GM20000 (cell line): ENCODE measurements at places on chromosomes 7 and 10.

- no peak for DNase-seq
Observed at GRCh38 chr10:15661574-15661973, 58.1 kb downstream of the ITGA8 start.

DNA sequence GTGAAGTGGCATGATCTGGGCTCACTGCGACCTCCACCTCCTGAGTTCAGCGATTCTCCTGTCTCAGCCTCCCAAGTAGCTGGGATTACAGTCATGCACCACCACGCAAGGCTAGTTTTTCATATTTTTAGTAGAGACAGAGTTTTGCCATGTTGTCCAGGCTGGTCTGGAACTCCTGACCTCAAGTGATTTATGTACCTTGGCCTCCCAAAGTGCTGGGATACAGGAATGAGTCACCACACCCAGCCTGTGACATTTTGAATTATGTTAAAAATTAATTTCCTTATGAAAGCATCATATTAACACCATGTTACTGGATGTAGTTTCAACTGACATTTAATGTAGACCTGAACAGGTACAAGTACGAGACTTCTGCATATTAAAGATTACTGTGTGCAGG lies 24.3 kb downstream of the ABCB4 start:
- no peak for DNase-seq

GRCh38 chr7:101519324-101520023 lies 109.6 kb downstream of the MYL10 start:
- no peak for DNase-seq

GRCh38 chr10:103843045-103843444 lies 12.3 kb downstream of the SH3PXD2A start:
- DNase-seq = no peak

DNA sequence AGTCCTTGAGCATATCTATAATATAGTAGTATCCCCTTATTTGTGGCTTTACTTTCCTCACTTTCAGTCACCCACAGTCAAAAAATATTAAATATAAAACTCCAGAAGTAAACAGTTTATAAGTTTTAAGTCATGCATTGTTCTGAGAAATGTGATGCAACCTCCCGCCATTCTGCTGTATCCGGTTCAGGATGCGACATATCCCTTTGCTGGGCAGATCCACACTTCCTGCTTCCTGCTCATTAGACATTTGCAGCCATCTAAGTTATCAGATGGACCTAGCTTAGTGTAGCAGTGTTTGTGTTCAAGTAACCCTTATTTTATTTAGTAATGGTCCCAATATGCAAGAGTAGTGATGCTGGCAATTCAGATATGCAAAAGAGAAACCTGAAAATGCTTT lies 38.9 kb upstream of the BMS1 start:
- no peak for DNase-seq

- no peak for DNase-seq
Observed at GRCh38 chr7:113321201-113321600, 202.8 kb upstream of the SMIM30 start.

GRCh38 chr7:151830121-151830830 lies 46.6 kb downstream of the PRKAG2 start:
- DNase-seq = no peak

GRCh38 chr10:22598478-22598877 lies 115.9 kb downstream of the PIP4K2A start:
- no peak for DNase-seq

DNA sequence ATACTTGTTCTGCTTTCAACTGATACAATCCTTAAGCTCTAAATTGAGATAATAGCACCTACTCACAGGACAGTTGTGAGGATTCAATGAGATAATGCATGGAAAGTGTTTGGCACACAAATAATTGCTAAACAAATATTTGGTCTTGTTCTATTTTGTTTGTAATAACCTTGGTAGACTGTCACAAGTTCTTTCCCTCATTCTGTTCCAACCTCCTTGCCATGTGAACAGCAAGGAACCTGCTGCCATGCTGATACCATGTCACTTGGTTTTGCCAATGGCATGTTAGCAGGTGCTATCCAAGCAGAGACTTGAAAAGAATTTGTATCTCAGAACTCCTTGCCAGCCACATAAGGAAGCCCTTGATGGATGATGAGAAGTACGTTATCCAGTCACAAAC lies 24.8 kb upstream of the TECTB start:
- no peak for DNase-seq

DNA sequence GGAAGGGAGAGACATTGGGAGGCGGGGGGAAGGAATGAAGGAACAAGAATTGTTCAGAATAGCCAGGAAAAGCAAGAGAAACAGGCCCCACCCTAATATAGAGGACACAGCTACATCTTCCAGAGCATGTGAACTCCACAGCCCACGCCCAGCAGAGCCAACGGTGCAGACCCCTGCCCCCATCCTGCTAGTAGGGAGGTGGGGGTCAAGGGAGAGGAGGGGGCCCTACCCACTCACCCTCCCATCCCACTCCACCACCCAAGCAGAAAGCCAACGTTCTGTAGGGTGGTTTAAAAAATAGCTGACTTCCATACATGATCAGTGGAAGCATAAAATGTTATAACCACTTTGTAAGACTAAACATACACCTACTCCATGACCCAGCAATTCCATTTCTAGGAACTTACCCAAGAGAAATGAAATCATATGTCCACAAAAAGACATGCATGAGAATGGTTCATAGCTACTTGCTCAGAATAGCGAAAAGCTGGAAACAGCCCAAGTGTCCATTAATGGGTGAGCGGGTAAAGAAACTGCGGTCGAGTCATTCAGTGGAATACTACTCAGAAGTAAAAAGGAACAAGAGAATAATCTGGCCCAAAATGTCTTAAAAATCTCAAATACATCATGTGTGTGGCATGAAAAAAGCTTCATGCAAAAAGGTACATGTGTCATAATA lies 31.8 kb downstream of the CTBP2 start:
- no peak for DNase-seq

DNA sequence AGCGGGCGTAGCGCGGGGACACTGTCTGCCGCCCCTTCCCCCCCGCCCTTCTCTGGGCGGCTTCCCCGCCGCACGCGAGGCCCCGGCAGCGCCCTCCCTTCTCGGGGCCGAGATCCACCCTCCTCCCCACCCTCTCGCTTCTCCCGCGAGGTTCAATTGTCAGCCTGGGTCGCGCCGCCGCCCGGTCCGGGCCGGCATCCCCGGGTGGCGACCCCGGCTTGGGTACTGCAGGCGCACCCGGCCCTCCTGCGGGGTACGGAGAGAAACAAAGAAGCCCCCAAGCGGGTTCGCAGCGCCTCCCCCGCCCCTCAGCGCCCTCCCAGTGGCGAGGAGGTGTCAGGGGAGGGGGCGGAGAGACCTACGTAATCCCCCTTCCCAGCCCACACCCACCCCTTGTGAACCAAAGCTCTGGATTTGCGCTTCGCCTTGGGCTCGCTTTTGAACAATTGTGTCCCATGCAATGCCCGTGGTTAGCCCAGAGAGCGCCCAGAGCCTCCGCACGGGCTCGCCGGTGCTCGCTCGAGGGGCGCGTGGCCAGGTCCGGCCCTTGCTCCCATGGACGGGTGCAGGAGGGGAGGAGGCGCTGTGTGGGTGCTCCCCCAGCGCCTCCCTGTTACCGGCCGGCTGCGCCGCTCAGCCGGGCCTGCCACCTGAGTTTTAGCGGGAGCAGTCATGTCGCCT lies 634 bp downstream of the HECW1 start:
- DNase-seq = peak; percentile 43

- DNase-seq = no peak
Observed at GRCh38 chr7:91064938-91065337, 199.3 kb upstream of the FZD1 start.

- DNase-seq = no peak
Observed at GRCh38 chr7:92279396-92280031, 33.7 kb downstream of the ANKIB1 start.

DNA sequence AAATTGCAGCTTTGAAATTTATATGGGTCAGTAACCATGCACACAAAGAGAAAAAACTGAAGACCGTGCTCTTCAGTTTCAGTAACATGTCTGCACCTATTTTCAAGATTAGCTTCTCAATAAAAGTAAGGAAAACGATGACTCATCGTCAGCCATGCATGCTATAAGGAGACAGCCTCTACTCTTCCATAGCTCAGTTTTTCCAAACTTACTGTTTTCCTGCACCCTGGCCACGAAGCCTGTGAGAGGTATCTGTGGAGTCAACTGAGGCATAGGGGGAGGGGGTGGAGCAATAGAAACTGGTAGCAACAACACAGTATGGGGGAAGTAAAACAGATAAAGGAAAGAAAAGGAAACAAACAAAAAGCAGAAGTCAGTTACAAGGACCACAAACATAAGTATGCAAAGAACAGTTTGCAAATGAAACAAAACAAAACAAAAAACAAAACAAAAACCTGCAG lies 58.0 kb downstream of the PDSS1 start:
- DNase-seq = peak; percentile 48

DNA sequence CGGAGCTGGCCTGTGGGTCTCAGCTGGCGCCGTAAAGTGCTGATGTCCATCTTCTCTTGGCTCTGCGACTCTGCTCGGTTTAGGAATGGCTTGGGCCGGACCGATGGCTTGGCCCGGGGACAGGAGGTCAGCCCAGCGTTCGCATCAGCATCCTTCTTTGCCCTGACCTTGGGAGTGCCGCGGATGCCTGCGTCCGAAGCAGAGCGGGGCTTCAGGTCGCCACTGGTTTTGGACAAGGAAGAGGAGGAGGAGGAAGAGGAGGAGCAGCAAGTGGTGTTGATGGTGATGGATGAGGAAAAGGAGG lies 109.3 kb downstream of the NEURL1 start:
- no peak for DNase-seq

- DNase-seq = no peak
Observed at GRCh38 chr7:39341083-39341482, 225.1 kb upstream of the YAE1 start.

GRCh38 chr10:24259365-24260130 lies 50.6 kb downstream of the KIAA1217 start:
- no peak for DNase-seq

DNA sequence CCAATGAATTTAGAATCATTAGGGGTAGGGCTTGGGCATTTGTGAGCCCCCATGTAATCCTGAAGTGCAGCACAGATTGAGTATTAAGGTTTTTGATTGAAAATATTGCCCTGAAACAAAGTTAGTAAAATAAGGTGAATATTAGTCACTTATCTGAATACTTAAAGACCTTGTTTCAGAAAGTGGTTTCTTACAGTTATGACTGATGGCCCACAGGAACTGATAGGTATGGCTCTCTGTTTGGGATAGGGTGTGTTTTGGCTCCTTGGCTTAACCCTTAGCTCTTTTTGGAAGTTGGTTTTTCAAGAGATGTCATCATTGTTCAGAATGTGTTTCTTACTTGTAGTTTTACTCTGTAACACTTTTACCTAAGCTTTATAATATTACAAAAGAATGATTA lies 34.8 kb downstream of the MDFIC start:
- no peak for DNase-seq

GRCh38 chr10:79313320-79313719 lies 33.9 kb upstream of the PPIF start:
- no peak for DNase-seq

DNA sequence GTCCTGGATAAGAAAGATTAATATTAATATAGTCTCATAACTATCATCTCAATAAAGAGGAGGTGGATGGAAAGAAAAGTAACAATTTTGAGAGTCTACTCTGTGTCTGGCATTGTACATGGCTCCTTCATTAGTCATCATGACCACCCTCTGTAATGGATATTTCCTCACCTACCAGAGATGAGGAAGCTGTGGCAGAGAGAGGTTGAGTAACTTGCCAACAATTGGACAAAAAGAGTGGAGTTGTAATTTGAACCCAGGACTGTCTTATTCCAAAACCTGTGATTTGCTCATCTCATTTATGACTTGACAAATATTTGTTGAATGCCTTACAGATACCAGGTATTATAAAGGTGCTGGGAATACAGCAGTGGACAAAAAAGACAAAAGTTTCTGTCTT lies 2.1 kb upstream of the IDE start:
- no peak for DNase-seq

DNA sequence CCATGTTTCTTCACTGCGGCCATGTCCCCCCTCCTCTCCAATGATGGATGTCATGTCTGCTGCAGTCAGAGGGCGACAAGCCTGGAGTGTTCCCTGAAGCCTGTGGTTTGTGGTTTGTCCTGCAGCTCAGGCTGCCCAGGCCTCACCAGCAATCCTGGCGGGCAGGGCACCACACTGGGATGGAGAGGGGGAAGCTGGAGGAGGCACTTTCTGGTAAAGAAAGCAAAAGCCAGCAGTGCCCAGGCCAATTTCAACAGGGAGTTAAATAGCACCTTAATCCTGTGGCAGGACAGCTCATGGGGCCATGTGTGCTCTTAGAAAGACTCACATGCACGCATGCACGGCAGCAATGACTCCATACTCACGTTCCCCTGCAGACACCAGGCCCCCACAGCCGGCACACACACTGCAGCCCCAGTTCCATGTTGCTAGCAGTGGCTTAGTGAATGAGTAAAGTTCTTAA lies 158.3 kb downstream of the EGFR start:
- DNase-seq = no peak

- DNase-seq = peak; percentile 57
Observed at GRCh38 chr7:44914992-44915607, 29.8 kb upstream of the PURB start.

- no peak for DNase-seq
Observed at GRCh38 chr10:126839094-126839761, 66.0 kb upstream of the DOCK1 start.

- DNase-seq = no peak
Observed at GRCh38 chr7:141500608-141501007, 50.6 kb upstream of the AGK start.

DNA sequence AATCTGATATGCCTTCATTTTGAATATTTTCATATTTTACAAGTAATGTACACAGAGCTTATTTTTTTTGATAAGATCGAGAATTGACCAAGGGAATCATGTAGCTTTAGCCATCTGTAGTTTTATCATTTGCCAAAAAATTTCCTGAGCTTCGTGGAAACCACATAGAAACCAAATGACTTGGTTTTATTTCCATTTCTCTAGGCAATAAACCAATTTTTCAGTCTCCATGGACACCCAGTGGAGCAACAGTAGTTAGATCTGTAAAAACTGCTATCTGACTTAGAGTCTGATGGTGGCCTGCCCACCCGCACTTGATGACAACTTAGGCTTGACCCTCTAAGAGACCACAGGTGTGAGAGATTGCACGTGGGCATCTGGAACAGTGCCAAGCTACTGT lies 127.8 kb upstream of the CDK6 start:
- no peak for DNase-seq

- DNase-seq = no peak
Observed at GRCh38 chr10:44352316-44353127, 32.4 kb downstream of the CXCL12 start.
